Subcutaneous preadipocyte (primary cell): ENCODE measurements at places on chromosomes 3 and 15. TPM values are rescaled to one million over a fixed set of nuclear protein-coding genes. Genes with fewer than 3 reads are reported as not detected.

Gene LMCD1
- total RNA-seq, result 3.3 and 19.1 TPM in 2 replicates

Gene ATP13A5
- total RNA-seq, result not detected in 2 replicates

Gene RNF168
- 18.0 and 29.5 TPM in 2 replicates for total RNA-seq

Gene NTRK3
- total RNA-seq, result not detected in 2 replicates

Gene C3orf20
- not detected in 2 replicates for total RNA-seq

Gene CCDC33
- total RNA-seq, result not detected in 2 replicates

Gene TRA2B
- total RNA-seq, result 153 and 192 TPM in 2 replicates

Gene MYRIP
- under 0.01 and 0.20 TPM in 2 replicates for total RNA-seq

Gene EXD1
- total RNA-seq, result not detected in 2 replicates

Gene GNAT1
- total RNA-seq, result not detected in 2 replicates

Gene BCL2A1
- total RNA-seq, result 0.20 and 1.1 TPM in 2 replicates
